Activated T-cell treated with anti-CD3 and anti-CD28 coated beads for 48 hours (primary cell): ENCODE measurements at places on chromosomes 5 and 9.

DNA sequence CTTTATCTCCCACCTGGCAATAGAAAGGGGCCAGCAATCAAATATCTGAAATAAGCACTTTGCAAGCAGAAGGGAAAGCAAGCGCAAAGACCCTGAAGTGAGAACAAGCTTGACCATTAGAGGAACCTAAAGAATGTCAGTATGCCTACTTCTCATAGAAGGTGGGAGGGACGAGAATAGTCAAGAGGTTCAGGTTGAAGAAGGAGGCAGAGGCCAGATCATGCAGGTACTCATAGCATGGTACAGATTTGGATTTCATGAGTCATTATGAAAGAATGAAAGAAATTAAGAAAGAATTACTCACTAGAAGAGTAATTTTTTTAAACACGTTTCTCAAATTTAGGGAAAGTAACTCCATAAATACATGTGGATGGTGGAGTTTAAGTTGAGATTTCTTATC lies 33.7 kb downstream of the MCTP1 start:
- DNase-seq = no peak

DNA sequence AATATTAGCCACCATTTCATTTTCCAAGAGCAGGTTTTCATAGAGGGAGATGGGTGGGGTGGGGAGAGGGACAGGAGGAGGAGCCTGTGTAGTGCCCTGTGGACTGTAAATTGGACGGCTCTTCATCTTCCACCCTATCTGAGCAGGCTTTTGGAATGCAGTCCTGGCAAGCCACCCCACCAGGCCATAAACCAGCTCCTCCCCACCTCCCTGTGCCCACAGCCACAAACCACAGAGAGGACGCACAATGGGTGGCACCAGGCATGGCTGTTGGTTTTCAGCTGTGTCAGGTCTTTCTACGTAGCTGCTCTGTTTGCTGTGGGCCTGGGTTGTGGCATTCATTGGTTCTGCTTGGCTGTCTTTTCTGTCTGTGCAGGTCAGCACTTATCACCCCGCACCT lies 58.0 kb downstream of the PLAC8L1 start:
- no peak for DNase-seq

DNA sequence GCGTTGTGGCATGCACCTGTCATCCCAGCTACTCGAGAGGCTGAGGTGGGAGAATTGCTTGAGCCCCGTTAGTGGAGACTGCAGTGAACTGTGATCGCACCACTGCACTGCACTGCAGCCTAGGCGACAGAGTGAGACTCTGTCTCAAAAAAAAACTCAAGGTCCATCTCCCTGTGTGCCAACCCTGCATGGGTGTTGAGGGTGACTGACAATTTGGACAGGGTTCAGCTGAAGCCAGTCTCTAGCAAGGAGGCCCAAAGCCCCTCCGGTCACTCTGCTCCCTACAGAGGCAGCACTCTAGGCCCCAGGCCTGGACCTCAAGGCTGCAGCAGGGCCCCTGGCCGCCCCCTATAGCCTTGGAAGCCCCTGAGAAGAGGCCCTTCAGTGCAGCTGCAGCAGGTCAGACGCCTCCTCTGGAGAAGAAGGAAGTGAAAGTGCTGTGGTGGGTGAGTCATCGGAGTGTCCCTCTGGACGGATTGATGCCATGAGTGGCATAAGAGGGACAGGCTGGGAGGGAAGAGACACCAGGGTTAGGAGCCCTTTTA lies 39.2 kb upstream of the NEK6 start:
- DNase-seq = peak; percentile 31

DNA sequence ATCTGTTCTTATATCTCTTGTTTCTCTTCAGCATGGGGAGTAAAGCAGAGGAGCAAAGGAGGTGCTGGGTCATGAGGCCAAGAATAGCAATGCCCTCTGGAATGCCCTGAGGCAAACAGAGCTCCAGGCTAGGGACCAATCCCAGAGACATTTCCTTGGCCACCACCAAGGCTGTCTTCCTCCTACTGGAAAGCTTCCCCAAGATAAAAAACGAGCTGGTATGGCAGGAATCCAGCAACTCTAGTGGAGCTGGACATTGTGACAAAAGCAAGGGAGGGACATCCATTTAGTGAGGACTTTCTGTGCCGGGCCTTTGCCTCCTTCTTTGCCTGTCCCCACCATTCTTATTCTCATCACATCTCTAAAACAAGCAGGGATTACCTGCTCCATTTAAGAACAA lies 161.6 kb downstream of the ASTN2 start:
- no peak for DNase-seq

DNA sequence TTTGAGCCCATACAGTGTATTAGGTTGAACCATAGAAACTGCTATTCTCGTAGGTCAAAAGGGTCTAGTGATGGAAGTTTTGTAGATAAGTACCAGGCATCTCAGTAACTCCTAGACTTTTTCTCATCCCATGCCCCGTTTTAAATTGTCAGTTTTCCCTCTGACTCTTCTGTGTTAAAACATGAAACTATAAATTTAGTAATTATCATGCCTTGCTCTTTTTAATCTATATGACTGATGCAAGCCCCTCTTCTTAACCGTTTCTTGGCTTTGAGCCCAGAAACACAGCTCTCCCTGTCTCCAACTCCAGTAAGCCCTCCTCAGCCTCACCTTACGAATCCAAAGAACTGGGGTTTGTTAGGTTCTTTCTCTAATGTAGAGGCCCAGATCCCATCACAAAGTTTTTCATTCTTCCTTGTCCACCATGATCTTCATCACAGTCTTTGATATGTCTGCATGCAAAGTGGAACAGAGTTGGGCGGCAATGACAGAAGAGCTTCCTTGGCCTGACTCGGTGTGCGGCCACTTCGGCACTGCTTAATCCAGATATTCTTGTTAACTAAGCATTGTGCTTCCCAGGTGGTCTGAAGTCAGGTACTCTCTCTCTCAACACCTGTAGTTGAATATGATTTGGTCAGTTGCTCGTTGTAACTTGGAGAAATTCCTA lies 21.1 kb downstream of the RGMB start:
- no peak for DNase-seq

GRCh38 chr9:113597390-113598241 lies 134.1 kb downstream of the RGS3 start:
- no peak for DNase-seq
